ENCODE measurements at places on chromosomes 1 and 21. TPM values are rescaled to one million over a fixed set of nuclear protein-coding genes. Genes with fewer than 3 reads are reported as not detected.

The ACTN2 gene
- total RNA-seq, result 3.0 TPM

DNA sequence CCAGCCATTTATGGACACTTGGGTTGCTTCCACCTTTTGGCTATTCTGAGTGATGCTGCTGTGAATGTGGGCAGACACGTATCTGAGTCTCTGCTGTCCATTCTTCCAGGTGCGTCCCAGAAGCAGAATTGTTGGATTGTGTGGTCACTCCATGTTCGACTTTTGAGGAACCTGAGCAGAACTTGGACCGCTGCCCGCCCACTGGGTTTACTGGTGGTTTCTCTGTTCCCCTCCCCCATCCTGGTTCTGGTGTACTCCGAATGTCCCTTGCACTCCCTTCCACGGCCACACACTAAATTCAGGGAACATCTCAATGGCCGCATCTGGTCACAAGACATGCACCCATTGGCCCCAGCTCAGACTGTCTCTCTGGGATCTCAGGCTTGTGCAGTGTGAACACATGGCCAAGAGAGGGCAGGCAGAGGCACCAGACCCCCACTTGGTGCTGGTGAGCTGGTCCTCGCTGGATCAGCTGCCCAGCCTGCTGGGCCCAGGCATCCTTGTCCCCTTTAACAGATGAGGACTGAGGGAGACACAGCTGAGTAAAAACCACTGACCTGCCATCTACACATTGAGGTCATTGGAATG lies 565.1 kb downstream of the NPHP4 start:
- DNase-seq, result no peak

DNA sequence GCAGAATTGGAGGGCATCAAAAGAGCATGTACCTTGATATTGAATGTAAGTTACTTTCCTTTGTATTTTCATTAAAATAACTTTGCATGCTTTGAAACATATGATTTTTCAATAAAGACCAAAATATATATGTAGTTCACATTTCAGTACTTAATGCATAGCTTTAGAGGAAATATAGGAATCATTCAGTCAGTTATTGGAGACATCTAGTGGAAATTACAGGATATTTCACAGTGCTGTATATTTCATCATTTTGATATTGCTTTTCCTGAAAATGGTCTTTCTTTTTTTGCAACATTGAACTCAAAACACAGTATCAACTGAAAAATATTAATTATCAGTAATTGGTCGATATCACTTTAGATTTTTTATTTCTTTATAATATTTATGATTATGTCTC lies 375.8 kb downstream of the NCAM2 start:
- no peak for DNase-seq

- no peak for DNase-seq
Observed at GRCh38 chr1:233094691-233095090, 144.3 kb downstream of the NTPCR start.

Data from body of pancreas (tissue), 4 donors.